ENCODE measurements at places on chromosomes 7 and 10.

DNA sequence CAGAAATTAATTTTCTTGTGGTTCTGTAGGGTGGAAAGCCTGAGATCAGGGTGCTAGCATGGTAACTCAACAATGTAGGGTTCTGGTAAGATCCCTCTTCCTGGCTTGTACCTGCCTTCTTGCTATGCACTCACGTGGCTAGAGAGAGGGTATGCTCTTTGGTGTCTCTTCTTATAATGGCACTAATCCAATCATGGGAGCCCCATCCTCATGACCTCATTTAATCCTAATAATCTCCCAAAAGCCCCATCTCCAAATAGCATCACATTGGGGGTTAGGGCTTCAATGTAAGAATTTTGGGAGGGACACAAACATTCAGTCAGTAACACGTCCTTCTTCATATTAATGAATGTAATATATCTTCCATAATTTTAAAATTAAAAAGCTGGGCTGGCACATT lies 39.6 kb upstream of the FAM133B start:
- no peak for DNase-seq

DNA sequence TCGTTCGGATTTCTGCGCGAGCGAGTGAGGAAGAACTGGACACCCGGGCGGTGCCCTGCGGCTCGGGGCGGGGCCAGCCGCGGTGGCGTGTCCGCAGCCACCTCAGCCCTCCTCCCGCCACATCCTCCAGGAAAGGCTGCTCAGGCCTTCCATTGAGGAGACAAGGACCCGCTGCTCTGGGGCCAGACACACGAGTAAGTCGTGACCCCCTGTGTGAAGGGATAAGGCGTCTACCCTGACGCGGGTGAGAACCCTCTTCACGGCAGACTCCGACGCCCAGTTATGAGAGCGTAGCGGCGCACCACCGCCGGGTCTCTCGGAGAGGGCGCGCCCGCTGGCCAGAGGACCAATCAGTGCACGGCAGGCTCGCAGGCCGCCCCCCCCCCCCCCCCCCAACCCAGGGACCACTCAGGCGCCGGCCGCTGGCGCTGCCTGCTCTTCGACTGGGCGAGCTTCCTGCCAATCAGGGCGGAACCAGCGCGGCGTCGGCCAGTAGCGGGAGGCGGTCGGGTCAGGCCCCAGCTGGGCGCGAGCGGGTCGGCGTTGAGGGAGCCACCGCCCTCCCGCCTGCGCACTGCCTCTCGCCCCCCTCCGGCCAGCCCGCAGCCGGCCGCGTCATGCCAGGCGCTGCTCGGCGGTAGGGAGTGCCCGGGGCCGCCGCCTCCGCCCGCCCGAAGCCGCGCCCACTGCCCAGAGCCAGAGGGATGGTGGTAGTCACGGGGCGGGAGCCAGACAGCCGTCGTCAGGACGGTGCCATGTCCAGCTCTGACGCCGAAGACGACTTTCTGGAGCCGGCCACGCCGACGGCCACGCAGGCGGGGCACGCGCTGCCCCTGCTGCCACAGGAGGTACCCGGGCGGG lies at the start of gene KCTD7:
TSS of gene KCTD7 (plus strand) at position 521 of the 861 bp plus-strand sequence. CDS start at position 705, 184 bp downstream.
- DNase-seq, result peak; percentile 99

DNA sequence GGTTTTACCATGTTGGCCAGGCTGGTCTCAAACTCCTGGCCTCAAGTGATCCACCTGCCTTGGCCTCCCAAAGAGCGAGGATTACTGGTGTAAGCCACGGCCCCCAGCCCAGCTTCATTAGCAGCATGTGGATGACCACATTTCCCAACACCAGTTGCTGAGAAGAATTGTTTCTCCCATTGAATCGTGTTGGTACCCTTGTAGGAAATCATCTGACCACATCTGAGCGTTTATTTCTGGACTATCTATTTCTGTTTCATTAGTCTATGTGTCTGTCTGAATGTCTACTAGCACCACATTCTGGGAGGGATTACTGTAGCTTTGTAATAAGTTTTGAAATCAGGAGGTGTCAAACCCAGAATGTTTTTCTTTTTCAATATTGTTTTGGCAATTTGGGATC lies 89.6 kb downstream of the LCOR start:
- DNase-seq, result no peak

- DNase-seq, result no peak
Observed at GRCh38 chr7:47303014-47303694, 278.8 kb downstream of the TNS3 start.

DNA sequence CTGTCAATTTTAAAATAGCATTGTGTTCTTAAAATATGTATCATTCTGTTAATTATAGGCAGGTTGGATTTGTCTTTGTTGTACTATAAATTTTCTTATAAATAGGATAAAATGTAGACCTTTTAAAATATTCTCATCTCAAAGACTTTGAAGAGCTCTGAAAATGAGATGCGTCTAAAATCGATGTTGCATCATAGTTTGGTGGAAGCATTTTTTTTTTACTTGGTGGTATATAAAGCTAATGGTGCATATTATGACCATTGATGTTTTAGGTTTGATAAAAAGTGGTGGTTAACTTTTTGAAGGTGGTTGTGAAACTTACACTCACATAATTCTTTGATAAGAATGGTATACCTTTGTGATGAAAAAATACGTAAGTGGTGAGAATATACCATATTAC lies 69.1 kb downstream of the ZNRF2 start:
- no peak for DNase-seq
